ENCODE measurements at places on chromosomes 7 and 10.

DNA sequence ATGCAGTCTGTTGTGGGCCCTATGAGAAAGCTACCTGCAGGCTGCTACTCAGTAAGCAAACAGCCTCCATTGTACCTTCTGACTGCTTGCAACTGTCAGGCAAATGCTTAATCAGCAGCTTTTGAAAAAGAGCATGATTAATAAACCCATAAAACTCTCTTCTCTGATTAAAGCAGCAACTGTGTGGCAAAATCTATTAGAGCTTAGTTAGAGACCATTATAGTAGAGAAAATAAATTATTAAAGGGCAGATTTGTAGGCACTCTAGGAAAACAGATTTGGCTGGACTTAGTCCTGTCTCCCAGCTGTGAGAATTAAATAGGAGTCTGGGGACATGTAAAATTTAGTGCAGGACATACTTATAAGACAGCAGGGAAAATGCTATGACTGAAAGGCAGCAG lies 132.5 kb upstream of the WNT16 start:
- DNase-seq, result no peak

GRCh38 chr10:131882590-131883451 lies 18.0 kb upstream of the PPP2R2D start:
- no peak for DNase-seq

DNA sequence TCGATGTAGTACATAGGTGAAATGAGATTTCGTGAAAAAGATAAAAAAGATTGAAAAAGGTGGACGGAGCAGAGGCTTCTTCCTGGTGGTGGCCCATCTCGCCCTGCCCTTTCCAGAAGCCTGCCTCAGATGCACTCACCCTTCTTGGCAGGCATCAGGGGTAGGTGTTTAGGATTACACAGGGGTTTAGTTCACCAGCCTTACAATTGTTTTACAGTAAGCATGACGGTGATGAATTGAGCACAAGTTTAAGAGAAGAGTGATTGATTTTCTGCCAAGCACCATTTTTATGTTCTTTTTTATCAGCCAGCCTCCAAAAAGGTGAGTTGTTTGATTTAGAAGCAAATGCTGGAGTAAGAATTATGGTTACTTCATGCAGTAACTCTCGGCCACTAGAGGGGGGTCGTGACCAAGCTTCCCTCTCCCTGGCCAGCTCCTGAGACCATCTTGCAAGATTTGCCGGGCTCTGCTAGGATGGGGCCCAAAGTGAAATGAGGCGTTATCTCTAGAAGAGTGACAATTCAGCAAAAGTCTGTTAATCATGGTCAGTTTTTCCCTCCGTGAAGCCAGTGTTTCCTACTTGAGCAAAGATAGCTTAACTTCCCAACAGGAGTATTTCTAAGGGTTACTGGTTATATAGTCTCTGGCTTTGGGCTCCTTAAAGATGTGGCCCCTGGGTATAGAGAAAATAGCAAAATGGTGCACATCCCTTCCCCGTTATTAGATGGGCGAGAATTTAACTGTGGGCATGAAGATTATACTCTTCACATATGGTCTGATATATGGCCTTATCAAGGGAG lies 228.8 kb downstream of the BMPER start:
- no peak for DNase-seq

DNA sequence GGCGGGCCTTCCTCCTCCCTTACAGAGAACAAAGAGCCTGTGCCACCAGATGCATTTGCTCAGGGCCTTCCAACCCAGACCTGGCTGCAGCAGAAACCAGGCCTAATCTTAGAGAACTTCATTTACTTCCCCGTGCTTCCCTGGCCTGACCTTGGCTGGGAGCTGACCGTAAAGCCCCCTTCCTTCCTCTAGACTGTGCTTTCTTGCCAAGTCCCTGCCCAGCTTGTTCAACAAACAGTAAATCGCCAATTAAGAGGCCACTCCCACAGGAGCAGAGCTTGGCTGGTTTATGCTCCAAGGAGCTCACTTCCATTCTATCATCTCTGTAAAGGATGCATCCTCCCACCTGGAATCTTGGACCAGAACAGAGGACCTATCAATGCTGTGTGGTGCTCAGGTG lies 110.9 kb downstream of the COL13A1 start:
- no peak for DNase-seq

- DNase-seq, result no peak
Observed at GRCh38 chr7:149759093-149759860, 14.1 kb downstream of the ZNF467 start.

- no peak for DNase-seq
Observed at GRCh38 chr10:34473174-34474008, 341.7 kb downstream of the PARD3 start.

DNA sequence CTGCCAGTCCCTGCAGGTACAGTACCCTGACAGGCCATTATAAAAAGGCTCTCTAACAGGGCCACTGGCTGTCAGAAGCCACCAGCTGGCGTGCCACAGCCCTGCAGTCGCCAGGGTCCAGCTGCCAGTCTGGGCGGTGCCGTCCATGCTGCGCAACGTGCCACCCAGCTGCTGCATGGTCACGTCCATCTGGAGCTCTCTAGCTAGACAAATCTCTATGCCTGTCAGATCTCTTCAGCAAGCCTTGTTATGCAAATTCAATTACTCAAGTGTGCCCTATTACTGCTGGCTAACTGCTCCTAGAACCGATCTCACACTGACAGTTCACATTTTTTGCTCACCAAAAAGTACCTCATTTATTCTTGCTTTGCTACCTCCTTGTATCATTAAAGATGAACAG lies 75.9 kb downstream of the HIBADH start:
- no peak for DNase-seq

GRCh38 chr7:124057872-124058271 lies 25.0 kb upstream of the TMEM229A start:
- no peak for DNase-seq

GRCh38 chr10:128934492-128934891 lies 532.5 kb upstream of the MGMT start:
- no peak for DNase-seq

DNA sequence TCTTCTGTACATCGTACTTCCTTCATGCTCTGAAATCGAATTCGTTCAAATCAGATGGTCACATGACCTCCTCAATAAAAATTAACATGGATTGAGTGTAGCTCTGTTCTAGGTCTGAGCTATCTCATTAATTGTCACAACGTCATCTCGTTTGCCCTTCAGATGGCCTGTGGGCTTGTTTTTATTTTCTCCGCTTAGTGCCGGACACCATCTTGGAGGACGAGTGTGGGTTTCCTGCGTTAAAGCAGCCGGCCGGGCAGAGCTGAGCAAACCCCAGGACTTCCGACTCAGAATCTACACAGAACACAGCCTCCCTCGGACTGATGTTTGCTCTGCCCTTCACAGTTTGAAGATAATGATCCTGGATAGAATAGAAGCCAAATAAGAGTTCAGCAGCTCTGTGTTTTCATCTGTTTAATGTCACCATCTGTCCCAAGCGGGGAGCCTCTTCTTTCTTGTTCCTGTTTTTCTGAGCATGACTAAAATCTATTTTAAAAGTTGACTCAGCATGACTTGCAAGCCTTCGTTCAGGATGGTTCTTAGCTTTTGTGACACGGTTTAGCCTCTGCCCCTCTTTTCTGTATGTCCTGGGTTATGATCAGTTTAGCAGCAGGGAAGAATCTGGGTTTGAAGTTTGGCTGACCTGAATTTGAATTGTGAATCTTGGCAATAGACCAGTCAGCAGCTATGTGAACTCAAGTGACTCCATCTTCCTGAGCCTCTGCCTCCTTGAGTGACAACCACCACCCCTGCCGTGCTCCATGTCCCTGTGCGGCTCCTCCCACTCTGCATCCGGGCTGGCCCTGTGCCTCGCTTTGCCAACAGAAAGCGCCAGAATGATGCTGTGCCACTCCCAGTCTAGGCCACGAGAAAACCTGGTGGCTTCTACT lies 30.6 kb upstream of the GALNTL5 start:
- no peak for DNase-seq

- no peak for DNase-seq
Observed at GRCh38 chr10:97889461-97890265, 40.0 kb downstream of the GOLGA7B start.

- DNase-seq, result no peak
Observed at GRCh38 chr10:69225681-69226080, 5.5 kb downstream of the HKDC1 start.

DNA sequence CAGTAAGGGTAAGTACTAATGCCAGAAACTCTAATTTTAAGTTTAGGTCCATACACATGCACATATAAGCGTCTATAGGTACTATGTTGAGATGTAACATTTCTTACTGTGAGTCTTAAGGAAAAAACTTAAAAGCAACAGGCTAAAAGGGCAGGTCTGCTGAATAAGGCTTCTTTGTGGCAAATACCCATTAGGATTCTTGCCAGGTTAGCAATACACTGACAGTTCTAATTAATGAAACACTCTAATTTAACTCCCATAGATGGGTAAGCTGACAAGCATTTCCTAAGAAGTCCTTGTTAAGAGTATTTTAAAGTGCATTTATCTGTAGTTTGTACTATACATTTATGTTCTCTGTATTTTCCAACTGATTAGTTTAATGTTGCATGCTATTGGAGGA lies 14.0 kb downstream of the SCRN1 start:
- DNase-seq, result no peak

- DNase-seq, result no peak
Observed at GRCh38 chr7:5594616-5595544, 171.2 kb upstream of the TNRC18 start.

- no peak for DNase-seq
Observed at GRCh38 chr10:97180986-97181385, 4.8 kb downstream of the SLIT1 start.
